Body of pancreas (tissue), 4 donors: ENCODE measurements at places on chromosomes 2 and 18.

GRCh38 chr2:188410504-188411235, 119.0 kb downstream of the GULP1 start:
- DNase-seq: no peak

DNA sequence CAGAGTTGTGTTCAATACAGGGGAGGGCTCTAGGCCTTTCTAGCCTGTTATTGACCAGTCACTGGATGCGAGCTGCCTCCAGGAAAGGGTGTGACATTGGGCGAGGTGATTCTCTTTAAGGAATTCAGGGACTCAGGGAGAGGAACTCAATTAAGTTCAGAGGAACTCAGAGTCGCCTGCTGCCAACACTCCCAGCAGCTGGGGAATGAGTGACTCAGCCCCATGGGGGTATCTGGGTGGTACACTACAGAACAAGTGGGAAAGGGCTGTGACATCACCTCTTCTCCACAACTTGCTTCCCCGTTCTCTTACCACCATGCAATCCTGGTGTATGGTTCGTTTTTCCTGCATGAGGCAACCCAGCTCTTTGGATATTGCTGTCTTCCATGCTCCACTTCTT, 50.4 kb upstream of the CYRIA start:
- DNase-seq: no peak

GRCh38 chr2:187580462-187581124, 26.4 kb upstream of the TFPI start:
- DNase-seq: no peak

DNA sequence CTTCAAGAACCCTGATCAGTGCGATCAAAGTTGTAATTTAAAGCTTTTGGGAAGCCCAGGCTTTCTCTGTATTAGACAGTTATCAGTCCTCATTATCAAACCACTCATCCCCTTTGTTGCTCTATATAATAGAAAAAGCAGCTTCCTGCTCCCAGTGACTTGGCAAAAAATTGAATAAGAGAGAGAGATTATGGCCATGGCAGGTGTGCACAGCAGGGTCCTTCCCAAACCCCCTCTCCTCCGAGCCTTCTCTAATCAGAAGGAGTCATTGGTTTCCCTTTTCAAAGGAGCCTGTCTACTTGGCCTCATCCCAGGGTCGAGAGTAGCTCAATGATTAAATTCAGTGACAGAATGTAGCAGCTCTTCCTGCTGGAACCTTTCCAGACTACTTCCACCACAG, 81.5 kb downstream of the SEMA4F start:
- no peak for DNase-seq

DNA sequence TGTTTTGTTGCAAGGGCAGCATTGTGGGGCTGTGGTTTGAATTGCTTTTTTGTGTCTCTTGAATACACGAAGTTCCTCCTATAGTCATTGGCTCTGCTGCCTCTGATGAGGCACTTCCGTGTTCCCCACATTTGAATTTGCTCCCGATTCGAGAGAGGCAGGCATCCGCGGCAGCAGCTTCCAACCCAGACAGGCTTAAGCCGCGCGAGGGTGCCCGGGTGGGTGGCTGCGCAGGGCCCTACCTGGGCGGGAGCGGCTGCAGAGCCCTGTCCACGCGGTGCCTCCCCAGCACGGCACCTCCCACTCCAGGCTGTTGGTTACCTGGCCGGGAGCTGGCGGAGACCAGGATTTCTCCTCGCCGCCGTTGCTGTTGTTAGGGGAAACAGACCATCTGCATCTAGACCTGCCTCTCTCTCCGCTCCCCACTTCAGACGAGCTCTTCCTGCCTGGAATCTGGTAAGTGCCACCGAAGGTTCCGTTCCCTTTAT, 151.3 kb downstream of the NEDD4L start:
- peak; percentile 74 for DNase-seq

DNA sequence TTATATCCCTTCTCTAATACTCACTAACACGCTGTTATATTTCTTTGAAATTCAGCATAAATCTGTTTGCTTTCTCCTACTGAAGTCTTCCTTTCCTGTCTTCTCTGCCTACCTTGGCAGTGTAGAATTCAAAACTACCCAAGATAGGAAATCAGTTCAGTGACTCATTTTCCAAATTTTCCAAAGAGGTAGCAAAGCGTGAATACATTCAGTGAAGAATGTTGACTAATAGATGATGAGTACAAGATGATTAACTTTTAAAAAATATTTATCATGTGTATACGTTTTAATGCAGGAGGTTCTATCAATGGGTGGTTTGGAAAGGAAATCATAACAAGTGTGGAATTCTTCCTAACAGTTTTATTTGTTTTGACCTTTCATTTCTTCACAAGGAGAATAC, 201.9 kb upstream of the SLC8A1 start:
- no peak for DNase-seq

DNA sequence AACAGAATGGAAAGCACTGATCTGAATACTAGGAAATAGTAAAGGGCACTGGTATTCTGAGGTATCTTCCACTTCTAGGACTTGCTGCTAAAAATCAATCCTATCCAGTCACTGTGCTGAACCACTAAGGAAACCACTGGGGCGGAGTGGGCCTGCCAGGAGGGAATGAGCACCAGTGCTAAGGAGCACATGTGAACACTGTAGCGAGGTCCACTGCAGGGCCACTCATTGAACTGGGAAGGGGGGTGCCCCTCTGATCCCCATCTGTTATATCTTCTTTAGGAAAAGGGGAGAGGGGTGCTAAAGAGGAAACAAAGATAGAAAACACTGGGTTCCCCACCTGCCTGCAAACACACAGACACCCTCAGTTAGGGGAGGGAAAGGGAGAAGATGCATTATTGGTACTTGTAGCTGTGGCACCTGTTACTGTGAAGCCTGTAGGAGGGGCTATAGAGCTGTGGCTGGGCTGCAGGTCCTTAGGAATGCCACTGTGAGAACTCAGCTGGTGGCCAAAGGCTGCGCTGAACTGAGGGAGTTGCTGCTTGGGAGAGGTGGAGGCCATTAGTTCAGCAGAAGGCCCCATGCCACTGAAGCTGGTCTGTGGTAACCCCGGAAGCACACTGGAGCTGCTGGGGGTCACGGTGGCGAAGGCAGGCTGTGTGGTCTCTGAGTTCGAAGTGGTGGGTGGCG, 81.8 kb downstream of the INO80D start:
- DNase-seq: no peak
